Left ventricle myocardium inferior (tissue), 1 donor: ENCODE measurements at places on chromosomes 3 and 15. TPM values are rescaled to one million over a fixed set of nuclear protein-coding genes. Genes with fewer than 3 reads are reported as not detected.

DNA sequence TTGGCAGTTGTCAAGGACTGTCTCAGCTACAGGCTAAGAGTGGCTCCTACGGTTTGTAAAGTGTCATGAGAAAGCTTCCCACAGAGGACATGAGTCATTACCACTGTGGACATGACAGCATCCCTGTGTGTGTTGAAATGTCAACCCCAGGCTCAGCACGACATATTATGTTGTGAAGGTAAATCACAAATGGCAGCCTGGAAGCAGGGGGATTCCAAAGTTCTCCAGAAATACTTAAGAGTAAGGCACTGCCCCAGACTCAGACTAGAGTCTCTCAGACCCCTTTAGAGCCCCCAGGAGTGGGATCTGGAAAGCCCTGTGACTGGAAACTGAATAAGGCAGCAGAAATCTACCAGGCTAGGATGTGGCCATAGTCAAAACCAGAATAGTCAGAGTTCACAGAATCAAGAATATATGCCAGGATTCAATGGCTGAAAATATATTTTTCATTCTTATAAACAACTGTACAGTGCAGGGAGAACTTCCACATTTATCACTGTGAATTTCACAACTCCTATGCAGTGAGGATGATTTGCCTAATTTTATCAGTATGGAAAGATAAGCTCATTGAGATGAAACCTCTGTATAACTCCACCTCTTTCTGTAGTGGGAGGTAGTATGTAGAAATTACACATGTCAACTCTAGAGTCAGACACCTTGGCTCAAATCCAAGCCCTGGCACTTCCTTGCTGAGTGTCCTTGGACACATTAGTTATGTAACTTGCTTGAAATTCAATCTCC, 237.1 kb upstream of the CFAP20DC start:
- H3K27ac ChIP-seq = no peak overlapping the region
- H3K36me3 ChIP-seq = no peaks in the 10 kb centered on the region
- no peak for DNase-seq
- no peak overlapping the region for H3K4me3 ChIP-seq
- peaks cover 5% of the 10 kb centered on the region for H3K4me1 ChIP-seq

- no peak overlapping the region for H3K4me3 ChIP-seq
- H3K27ac ChIP-seq = no peak overlapping the region
- no peaks in the 10 kb centered on the region for H3K27me3 ChIP-seq
- peaks cover 31% of the 10 kb centered on the region for H3K4me1 ChIP-seq
- DNase-seq = no peak
Measured at GRCh38 chr3:99508191-99508590, 130.2 kb upstream of the COL8A1 start.

DNA sequence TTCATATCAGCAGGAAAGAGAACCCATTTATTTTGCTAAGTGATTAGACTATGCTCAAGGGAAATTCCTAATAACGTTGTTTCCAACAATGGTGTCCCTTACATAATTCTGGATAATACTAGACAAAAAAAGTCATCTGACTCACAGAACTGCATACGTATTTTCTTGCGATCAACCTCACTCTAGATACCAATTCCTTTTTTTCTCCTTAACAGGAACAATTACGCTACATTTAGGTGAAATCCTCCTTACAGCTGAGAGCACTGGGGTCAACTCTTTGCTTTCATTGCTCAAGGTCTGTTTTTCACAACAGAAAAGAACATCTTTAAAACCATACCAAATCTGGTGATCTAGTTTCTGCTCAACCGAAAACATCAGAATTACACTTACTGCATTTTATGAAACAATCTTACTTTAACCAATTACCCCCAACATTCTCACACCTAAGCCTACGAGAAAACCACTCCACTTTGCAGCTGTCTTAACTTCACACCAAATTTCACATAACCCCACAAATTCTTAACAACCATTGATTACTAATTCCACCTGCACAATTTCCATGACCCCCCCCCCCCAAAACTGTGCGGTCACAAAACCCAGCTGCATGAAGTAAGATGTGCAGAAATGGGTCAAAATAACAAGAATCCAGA, 61.2 kb upstream of the ICE2 start:
- no peak overlapping the region for H3K4me3 ChIP-seq
- no peak for DNase-seq
- H3K27me3 ChIP-seq = no peaks in the 10 kb centered on the region
- no peak overlapping the region for H3K27ac ChIP-seq
- H3K4me1 ChIP-seq = peaks cover 56% of the 10 kb centered on the region

- H3K27ac ChIP-seq = no peak overlapping the region
- H3K36me3 ChIP-seq = no peaks in the 10 kb centered on the region
- no peak overlapping the region for H3K4me3 ChIP-seq
- DNase-seq = no peak
- no peaks in the 10 kb centered on the region for H3K4me1 ChIP-seq
- peaks cover 7% of the 10 kb centered on the region for H3K27me3 ChIP-seq
Measured at GRCh38 chr15:25715536-25716413, 147.4 kb downstream of the ATP10A start.

DNA sequence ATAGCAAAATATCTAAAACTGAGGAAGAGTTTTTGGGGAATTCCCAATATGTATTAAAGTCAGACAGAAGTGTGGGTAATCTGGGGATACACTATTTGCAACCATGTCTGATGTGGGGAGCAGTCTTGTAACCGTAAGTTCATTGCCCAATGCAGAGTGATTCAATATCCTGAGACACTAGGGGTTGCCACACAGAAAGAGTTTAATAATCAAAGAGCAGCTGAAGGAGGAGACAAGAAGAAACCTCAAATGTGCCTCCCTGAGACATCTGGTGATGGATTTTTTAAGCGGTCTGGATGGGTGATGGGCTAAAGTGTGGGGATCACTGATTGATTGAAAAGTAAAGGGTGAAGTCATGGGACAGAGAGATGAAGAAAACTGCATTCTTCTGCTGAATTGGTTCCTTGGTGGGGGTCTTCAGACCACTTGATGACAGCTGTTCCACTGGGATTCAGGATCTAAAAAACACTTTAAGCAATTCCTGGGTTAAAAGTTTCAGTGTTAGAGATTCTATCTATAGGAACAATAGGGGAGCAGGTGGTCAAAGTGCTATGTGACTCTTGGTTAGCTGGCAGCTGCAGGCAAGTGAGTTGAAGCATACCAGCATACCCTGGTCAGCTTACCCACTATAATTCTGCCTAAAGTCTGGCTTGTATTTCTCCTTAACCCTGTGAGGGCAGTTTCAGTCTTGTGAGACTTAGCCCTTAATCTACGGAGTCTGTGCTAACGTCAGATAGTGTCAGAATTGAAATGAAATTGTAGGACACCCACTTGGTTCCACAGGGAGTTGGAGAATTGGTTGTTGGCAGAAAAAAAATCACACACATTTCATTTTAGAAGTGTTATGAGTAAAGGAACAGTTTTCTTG, 425.9 kb upstream of the TGFBR2 start:
- no peaks in the 10 kb centered on the region for H3K4me1 ChIP-seq
- DNase-seq = no peak
- H3K27ac ChIP-seq = no peak overlapping the region
- no peaks in the 10 kb centered on the region for H3K36me3 ChIP-seq

DNA sequence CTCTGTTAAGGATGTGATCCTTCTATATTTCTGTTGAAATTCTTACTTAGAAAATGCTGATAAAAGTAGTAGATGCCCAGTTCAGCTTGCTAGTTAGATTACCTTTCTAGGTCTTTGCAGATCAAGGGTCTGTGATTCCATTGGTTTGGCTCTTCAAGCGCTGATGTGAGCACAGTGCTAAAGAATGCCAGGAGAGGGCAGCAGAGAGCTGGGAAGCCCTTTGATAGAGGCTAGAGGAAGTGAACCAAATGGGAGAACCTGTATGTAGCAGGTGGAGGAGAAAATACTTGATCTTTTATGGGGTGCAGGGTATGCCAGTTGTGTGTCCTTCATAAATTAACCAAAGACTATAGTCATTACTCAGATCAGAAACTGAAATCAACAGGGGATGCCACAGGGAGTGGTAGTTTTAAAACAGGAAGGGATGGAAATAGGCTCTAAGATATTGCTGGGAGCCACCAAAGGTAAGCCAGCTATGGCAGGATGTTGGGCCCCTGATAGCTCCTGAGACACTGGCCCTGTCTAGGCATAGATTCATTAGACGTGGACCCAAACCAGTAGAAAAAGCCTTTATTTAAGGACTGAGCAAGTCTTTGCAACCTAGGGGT, 677.4 kb downstream of the SQOR start:
- H3K27me3 ChIP-seq = peaks cover 4% of the 10 kb centered on the region
- no peak overlapping the region for H3K4me3 ChIP-seq
- H3K27ac ChIP-seq = no peak overlapping the region
- DNase-seq = peak; percentile 47
- no peaks in the 10 kb centered on the region for H3K36me3 ChIP-seq

DNA sequence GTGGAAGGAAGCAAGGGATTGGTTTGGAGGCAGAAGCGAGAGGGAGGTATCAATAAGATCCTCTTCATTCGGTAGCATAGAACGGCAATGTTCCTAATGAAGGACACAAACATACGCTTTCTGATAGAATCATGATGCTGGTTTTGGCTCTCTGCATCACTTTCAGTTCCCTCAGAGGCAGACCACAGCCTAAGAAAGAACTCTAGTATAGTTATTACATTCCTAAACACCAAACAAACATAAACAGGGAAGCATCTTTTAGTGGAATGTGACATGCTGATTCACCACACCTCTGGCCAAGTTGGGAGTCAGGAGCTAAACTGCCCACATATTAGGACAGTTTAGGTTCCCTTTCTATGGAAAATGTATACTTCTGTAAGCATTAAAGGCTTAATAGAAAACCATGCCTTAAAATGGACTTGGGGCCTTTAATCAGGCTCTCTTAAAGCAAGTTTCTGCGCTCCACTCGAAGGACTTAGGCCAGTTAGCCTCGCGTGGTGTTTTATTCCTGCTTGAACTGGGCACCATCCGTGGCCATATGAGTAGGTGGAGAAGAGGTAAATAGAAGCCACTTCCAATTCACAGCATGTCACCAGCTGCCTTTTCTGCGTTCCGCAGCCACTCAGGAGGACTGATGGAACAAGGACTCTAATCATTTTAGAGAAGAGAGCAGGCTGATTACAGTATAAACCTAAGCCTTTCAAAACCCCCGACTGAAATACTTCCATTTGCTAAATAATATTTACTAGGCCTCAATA, 53.7 kb downstream of the CD47 start:
- no peak overlapping the region for H3K4me3 ChIP-seq
- peaks cover 29% of the 10 kb centered on the region for H3K4me1 ChIP-seq
- H3K27me3 ChIP-seq = no peaks in the 10 kb centered on the region
- H3K27ac ChIP-seq = no peak overlapping the region
- H3K36me3 ChIP-seq = peaks cover 8% of the 10 kb centered on the region
- no peak for DNase-seq

- H3K27me3 ChIP-seq = no peaks in the 10 kb centered on the region
- DNase-seq = no peak
- no peaks in the 10 kb centered on the region for H3K36me3 ChIP-seq
Measured at GRCh38 chr3:8451696-8452095, 49.9 kb upstream of the LMCD1 start.

- no peaks in the 10 kb centered on the region for H3K27me3 ChIP-seq
- H3K4me1 ChIP-seq = peaks cover 30% of the 10 kb centered on the region
- H3K4me3 ChIP-seq = no peak overlapping the region
- H3K27ac ChIP-seq = peak overlapping the region; percentile 39
- DNase-seq = no peak
- no peaks in the 10 kb centered on the region for H3K36me3 ChIP-seq
Measured at GRCh38 chr3:111712294-111713167, 117.4 kb upstream of the ZBED2 start.

DNA sequence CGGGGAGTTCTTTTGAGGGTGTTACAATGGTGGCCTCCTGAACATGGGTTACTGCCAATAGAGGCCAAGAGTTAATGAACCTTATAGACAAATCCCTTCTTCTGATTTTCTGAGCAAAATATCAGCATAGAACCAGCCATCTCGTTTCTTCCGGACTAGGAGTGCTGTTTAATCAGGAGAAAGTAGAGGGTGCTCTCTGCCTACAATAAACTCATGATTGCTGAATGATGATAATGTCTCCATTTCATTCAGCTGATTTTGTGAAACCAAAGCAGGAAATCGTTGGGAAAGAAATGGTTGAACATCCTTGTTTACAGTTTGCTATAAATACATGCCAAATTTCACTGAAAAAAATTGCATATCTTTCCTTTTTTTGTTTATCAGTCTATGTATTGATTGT, 142.8 kb upstream of the PLSCR5 start:
- no peaks in the 10 kb centered on the region for H3K36me3 ChIP-seq
- H3K4me1 ChIP-seq = peaks cover 12% of the 10 kb centered on the region
- H3K27ac ChIP-seq = no peak overlapping the region
- DNase-seq = no peak
- no peak overlapping the region for H3K4me3 ChIP-seq

- no peaks in the 10 kb centered on the region for H3K27me3 ChIP-seq
- peak overlapping the region; percentile 98 for H3K27ac ChIP-seq
- H3K4me3 ChIP-seq = peak overlapping the region; percentile 87
- peak; percentile 67 for DNase-seq
- no peaks in the 10 kb centered on the region for H3K36me3 ChIP-seq
- peaks cover 42% of the 10 kb centered on the region for H3K4me1 ChIP-seq
Measured at GRCh38 chr3:177197727-177198460, 612 bp upstream of the TBL1XR1 start.

- H3K27me3 ChIP-seq = no peaks in the 10 kb centered on the region
- no peaks in the 10 kb centered on the region for H3K4me1 ChIP-seq
- no peak for DNase-seq
- H3K36me3 ChIP-seq = no peaks in the 10 kb centered on the region
- H3K4me3 ChIP-seq = no peak overlapping the region
- H3K27ac ChIP-seq = no peak overlapping the region
Measured at GRCh38 chr3:181839039-181839915, 127.6 kb downstream of the SOX2 start.

- H3K27me3 ChIP-seq = no peaks in the 10 kb centered on the region
- no peaks in the 10 kb centered on the region for H3K36me3 ChIP-seq
- no peak overlapping the region for H3K4me3 ChIP-seq
- peak; percentile 25 for DNase-seq
- peak overlapping the region; percentile 87 for H3K27ac ChIP-seq
Measured at GRCh38 chr3:53259427-53260259, 3.8 kb upstream of the TKT start.

DNA sequence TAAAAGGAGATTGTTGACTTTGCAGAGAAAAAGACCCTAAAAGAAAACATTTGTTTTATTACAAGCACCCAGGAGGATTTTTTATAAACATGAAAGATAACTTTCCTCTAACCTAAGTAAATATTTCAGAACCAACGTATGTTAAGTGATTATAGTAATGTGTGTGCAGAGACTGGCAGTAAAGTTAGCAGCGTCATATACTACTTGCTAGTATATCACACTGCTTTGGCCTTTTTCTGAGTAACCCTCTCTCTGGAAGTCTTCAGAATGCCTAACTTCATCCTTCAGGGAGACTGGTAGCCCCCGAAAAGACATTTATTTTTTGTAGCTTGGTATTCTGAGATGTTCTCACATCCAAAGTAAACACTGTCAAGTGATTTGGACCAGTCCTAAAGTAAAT, 17.9 kb downstream of the UBE2E1 start:
- peaks cover 82% of the 10 kb centered on the region for H3K4me1 ChIP-seq
- no peak overlapping the region for H3K4me3 ChIP-seq
- H3K36me3 ChIP-seq = no peaks in the 10 kb centered on the region
- DNase-seq = no peak

GRCh38 chr3:37702478-37703154, 159.1 kb upstream of the CTDSPL start:
- H3K4me3 ChIP-seq = no peak overlapping the region
- H3K36me3 ChIP-seq = peaks cover under 1% of the 10 kb centered on the region
- peaks cover 43% of the 10 kb centered on the region for H3K4me1 ChIP-seq
- DNase-seq = no peak

Gene SYNPR
- 0.93 TPM for total RNA-seq

Gene GPR149
- not detected for total RNA-seq

Gene ARPP21
- total RNA-seq = not detected

Gene AP4E1
- total RNA-seq = 8.0 TPM

Gene VGLL4
- 29.3 TPM for total RNA-seq

Gene ACAD9
- 35.9 TPM for total RNA-seq

Gene SPATA12
- not detected for total RNA-seq

Gene STRIT1
- total RNA-seq = 11.7 TPM

Gene ITIH1
- not detected for total RNA-seq

Gene ZCWPW2
- 2.2 TPM for total RNA-seq

Gene CXCR6
- 0.33 TPM for total RNA-seq
